Ecto neural progenitor cell (in vitro differentiated cells): ENCODE measurements at places on chromosomes 3 and 15.

DNA sequence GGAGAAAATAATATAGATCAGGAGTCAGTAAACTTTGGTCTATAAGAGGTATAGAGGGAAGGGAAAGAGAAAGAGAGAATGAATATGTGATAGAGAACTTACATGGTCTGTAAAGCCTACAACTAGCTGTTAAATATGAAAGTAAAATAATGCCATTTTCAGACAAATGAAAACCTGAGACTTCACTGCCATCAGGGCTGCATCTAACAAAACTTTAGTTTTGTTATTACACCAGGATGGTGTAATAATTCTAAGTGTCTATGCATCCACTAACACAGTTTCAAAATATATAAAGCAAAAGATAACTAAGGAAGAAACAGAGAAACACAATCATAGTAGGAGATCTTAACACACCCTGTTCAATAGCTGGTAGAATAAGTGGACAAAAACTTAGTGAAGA lies 217.7 kb downstream of the KLF13 start:
- no peak for DNase-seq

DNA sequence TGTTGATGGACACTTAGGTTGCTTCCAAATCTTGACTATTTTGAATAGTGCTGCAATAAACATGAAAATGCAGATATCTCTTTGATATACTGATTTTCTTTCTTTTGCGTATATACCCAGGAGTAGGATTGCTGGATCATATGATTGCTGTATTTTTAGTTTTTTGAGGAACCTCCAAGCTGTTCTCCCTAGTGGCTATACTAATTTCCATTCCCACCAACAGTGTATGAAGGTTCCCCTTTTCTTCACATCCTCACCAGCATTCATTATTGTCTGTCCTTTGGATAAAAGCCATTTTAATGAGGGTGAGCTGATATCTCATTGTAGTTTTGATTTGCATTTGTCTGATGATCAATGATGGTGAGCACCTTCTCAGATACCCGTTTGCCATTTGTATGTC lies 12.5 kb downstream of the PATL2 start:
- DNase-seq = no peak

GRCh38 chr15:61295239-61295638 lies 66.1 kb upstream of the RORA start:
- DNase-seq = no peak

GRCh38 chr15:77639431-77639830 lies 6.7 kb upstream of the LINGO1 start:
- DNase-seq = no peak

DNA sequence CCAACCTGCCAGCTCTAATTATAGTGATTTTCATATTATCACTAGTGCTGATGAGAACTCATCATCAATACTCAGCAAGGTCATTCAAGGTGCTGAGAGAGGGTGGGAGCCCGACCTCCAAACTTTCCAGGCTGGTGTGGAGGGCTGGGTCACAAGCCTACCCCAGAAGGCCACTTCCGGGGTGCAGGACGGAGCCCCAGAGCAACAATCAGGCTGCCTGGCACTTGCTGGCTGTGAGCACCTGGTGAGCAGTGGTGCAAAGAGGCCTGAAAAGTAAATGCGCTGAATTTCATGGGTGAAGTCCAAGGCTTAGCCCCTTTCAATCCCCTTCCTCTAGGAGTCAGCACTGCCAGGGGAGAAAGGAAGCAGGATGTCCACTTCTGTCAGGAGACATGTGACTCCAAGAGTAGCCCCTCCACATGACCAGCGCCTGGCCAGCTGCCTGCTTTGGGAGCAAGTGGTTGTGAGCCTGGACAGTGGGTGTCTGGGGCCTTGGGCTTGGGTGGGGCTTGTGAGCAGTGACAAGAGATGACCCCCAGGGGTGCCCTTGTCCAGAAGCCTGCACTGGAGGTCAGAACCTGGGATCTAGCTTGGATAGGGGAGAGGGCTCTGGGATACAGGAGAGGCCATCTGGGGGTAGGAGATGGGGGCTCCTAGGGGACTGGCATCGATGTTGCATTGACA lies 165.0 kb upstream of the TLE3 start:
- DNase-seq = no peak

DNA sequence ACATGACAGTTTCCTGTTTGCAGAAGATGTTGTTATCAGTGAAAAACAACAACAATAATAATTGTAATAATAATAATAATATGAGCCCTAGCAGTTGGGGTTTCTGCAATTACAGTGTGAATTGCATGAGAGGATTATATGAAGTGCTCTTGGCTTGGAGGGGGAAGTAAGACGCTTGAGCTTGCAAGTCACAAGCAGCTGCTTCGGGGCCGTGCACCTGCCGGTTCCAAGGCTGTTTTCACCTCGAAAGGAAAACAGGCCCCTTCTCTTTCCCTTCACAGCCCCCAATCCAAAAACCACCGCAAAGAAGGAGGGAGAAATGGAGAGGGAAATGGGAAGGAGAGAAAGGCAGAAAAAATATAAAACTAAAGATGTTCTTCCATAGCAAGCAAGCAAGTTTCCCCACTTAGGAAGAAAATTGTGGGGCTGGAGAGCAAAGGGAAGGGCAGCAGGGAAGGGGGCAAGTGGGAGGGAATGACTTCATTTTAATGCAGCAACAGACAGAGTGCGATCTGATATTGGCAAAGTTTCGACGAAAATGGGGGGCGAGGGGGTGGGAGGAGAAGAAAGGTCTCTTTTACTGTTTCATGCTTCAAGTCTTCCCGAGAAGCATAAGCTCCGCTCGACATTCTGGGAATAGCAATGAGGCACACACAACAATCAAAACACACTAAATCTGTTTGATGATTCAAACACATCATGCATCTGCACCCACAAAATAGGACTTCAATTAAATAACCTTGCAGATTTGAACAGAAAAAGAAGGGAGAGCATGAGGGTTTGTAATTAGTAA lies 284.2 kb upstream of the ATP11B start:
- DNase-seq = no peak

DNA sequence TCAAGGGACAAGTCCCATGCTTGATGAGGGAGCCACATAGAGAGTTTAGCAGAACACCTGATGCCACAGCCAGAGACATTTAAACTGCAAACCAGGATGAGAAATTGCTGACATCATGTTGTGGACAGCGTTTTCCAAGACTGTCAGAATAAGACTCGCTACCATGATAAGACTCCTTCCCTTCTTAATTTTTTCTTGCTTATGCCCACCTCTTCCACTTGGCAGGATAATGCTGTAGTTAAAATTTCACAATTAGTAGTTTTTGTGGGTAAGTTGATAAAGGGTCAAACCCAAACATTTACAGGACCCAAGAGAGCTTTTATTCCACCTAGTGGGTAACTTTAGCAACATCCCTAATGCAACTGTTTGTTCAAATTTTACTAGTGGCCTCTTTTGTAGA lies 3.0 kb upstream of the PIAS1 start:
- DNase-seq = no peak

GRCh38 chr3:65986285-65986684 lies 52.4 kb downstream of the MAGI1 start:
- no peak for DNase-seq

DNA sequence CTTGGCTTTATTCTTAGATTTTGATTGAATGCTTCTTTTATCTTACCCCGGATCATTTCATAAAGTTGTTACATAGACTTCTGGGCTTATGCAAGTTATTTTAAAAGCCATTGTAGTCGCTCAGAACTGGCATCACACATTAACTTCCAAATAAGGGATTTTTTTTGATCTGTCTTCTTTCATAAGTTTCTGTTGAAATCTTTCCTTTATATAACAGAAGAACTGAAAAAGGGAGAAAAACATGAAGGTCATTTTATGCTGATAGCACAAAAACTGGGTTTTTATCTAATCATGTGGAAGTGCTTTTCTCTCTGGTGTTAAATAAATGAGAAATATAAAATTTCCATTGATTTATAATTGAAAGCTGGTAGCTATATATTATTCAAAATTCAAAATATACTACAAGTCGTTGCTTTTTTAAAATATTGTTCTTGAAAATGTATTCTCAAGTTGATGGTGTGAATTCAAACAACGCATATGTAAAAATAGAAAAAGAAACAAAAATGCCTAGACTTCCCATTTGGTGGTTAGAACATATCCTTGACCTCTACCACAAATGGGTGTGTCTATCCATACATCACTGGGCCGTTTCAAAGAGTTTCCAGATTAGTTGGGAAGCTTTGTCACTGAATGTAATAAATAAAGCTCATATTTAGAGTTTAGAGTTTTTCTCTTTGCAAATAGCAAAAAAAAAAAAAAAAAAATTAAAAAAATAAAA lies 258.3 kb upstream of the ZPLD1 start:
- DNase-seq = no peak

DNA sequence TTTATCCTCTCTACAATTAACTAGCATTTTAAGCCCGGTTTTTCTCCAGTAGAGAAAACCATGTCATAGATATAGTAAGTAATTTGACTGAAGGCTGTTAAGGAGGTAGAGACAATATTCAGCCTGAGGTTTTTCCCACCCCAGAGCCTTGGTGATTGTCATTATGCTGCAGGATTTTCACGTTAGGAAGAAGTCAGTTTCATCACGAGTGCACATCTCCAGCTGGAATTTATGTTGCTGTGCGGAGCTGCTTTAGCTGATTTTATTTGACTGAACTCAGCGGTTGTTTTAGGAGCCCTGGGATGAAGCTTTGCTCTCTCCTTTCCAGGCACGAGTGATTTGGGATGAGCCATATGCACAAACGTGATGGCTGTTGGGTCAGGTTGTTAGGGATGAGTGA lies 271.3 kb upstream of the RGMA start:
- no peak for DNase-seq

- DNase-seq = no peak
These were observed 103.6 kb upstream of the SPATA12 start for GRCh38 chr3:56956906-56957305.

GRCh38 chr3:47298439-47298838 lies 15.7 kb downstream of the KLHL18 start:
- DNase-seq = no peak

DNA sequence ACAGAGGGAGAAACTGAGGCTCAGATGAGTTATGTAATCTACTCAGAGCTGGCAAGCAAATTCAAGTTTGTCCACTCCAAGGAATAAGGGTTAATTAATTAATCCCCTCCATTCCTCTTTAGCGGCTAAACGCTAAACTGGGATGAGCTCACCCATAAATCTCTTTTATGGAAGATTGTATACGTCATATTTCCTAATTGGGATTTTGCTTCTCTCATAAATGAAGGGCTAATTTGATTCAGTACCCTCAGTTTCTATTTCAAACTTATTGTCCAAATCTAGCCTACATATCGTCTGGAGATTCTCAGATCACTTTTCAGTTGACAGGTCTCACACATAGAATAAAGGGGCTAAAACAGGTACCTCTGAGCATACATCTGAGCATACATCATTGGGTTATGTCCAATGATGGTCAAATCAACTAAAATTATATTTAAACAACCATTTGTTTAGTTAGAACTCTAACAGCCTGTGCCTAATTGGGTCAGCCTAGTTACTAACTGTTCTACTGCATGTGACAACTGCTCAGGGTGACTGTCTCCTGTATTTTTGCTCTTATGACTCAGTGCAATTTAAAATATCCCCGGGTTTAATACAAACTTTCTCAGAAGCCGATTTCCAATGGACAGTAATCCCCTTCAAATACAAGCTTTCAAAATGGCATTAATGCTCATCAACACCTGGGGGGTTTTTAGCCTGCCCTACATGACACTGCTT lies 57.6 kb upstream of the PLXND1 start:
- no peak for DNase-seq

DNA sequence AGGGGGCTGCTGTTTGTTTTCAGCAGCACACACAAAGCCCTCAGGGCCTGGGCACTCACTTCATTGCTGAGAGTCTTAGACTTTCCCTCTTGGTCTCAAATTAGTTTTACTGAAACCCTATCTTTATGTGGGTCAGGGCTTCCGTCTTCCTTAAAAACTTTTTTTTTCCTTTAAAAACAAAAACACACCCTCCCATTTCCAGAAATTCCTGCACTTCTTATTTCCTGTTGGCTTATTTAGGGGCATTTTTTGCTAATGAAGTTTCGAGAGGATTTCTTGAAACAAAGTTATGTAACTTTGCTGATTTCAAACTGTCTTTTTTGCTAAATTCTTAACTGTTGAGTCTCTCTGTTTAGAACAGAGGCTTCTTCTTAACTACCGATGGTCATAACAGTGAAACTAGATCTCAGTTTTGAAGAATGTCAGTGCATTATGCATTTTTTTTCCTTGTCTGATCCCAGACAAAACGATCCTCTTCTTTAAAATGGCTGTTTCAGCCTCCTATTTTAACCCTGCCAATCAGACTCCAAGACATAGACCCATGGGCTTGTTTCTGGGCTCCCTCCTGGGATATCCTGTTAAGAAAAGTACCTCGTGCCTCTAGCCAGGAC lies 23.3 kb downstream of the ANAPC13 start:
- no peak for DNase-seq

DNA sequence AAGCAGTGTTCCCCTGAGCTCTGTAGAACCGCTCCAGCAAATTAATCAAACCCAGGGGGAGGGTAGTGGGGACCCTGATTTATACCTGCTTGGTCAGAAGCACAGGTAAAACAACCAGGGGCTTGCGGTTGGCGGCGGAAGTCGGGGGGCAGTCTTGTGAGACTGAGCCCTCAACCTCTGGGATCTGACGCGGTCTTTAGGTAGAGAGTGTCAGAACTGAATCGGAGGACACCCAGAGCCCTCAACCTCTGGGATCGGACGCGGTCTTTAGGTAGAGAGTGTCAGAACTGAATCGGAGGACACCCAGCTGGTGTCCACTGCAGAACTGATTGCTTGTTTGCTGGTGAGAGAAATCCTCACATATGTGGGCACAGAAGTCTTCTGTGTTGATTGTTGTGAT lies 12.9 kb upstream of the PAQR5 start:
- DNase-seq = no peak

- DNase-seq = no peak
These were observed 58.5 kb downstream of the TIPARP start for GRCh38 chr3:156732715-156733421.

DNA sequence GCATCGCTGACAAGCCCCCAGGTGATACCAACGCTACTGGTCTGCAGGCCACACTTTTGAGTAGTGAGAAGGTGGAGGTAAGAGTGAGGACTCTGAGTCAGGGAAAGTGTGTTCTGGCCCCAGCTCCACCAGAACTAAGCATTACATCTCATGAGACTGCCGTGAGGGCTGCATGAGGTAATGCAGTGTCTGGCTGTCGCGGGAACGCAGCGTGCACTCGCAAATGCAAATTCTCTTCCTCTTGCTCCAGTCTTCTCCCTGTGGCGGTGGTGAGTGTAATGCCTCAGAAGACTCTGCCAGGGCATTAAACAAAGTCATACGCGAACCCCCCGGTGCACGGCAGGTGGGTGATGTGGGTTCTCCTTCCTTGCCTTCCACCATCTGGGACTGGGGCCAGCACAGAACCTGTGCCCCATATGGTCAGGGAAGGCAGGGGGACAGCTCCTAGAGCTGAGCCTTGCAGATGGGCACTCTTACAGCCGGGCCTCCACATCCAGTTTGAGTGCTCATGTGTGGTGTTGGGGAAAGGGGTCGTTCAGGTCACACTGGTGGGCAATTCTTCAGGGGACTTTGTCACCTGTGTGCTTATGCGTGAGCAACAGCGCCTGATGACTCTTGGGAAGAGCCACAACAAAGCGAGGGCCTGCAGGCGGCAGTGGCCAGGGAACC lies 175.8 kb downstream of the XXYLT1 start:
- DNase-seq = no peak
